ENCODE measurements at places on chromosomes 12 and 14.

GRCh38 chr12:10285919-10286318, 21.8 kb upstream of the KLRD1 start:
- no peak for DNase-seq

DNA sequence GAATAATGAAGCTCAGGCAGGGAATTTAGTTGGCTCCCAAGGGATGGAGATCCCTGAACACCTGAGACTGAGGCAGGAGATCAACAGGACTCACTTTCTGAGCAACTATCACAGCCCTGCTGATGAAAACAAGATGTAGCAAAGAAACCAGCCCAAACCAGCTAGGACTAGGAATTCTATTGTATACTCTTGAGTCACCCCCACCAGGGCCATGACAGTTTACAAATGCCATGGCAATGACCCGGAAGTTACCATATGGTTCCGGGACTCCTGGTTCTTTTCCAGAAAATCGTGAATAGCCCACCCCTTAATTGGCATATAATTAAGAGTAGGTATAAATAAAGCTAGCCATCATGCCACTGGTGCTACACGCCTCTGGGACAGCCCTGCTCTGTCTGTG, 46.0 kb upstream of the OASL start:
- DNase-seq = no peak

- DNase-seq = peak; percentile 50
Measured at GRCh38 chr12:108115123-108116121, 13.7 kb upstream of the WSCD2 start.

DNA sequence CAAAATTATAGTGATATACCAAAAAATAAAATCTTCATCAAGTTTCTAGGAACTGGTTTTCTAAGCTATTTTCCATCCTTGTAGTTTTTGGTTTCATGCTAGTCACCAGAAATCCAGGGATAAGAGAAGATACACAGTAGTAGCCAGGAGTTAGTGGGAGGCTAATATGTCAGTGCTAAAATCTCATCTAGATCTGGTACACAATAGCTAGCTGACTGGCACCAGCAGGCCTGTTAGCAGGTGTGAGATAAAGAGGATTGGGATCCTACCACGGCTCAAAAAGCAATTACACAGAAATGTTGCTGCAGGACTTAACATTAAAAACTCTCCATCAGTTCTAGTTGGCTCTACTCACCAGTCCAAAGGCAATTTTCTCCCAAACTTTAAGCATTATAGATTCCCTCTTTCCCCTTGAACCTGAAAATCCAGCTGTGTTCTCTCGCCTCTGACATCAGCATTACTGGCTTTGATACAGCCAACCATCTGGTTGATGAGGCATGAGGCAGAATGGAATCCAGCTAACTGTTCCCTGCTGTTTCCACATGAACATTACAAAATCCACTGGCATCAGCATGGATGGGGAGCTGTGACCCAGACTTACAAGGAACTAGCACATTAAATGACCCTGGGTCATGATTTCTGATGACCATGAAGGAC, 41.8 kb upstream of the CCDC196 start:
- DNase-seq = peak; percentile 37

- no peak for DNase-seq
Measured at GRCh38 chr14:57479197-57479596, 14.5 kb downstream of the CCDC198 start.

- no peak for DNase-seq
Measured at GRCh38 chr14:31122098-31122611, 85.4 kb downstream of the HECTD1 start.

DNA sequence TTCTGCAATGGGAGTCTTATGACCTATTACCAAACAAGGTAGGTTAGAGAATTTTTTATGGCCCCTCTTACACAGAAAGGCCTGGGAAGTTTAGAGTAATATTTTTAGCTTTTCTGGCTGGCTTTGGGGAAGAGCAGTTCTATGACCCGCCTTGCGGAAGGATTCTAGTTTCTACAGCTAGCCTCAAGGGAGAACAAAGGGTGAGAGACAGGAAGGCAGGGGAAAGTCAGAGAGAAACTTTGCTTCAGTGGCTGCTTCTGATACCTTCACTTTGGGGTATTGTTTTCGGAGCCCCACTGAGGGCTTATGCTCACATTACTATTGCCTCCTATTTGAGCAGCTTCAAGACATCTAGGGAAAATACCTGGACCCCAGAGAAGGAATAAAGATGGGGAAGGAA, 80.7 kb upstream of the NUDT4 start:
- DNase-seq = no peak

DNA sequence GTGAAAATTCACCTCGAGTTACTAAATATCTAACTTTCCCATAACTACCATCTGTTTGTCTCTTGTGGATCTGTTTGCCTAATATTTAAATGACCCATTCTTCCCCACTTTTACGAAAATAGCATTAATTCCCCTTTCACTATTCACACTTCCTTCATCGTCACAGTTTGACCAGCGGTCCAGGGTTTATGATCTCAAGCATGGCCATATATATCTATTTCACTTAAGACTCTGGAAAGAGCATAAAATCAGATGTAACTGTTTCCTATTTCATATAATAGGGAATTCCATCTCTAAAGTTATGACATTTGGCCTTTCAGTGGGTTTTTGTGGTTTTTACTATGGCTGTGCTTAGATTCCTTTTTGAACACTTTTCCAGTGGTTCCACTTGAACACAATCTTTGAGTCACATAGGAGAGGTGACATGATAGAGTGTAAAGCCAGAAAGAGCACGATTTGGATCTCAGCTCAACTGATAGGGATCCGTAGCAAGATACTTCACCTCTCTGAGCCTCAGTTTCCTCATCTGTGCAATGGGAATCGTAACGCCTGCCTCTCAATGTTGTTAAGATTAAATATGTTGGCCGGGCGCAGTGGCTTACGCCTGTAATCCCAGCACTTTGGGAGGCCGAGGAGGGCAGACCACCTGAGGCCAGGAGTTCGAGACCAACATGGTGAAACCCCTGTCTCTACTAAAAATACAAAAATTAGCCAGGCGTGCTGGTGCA, 754 bp upstream of the BCL2L14 start:
- DNase-seq = no peak

DNA sequence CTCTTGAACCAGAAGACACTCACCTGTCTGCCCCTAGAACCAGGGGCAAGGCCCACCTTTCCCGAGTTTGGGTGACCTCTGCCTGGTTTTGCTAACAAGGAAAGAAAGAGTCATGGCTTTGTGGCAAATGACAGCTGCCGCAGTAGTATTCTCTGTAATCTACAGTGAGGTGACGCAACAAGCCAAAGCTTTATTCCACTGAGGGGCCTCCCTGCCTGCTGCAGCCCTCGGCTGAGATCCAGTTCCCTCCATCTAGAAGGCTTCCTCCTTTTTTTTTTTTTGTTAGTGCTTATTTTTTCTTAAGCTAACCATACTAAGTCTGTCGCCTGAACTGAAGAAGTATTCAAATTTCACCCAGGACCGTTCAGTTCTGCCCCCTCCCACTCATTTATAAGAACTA, 142.3 kb upstream of the TMCC3 start:
- peak; percentile 62 for DNase-seq

DNA sequence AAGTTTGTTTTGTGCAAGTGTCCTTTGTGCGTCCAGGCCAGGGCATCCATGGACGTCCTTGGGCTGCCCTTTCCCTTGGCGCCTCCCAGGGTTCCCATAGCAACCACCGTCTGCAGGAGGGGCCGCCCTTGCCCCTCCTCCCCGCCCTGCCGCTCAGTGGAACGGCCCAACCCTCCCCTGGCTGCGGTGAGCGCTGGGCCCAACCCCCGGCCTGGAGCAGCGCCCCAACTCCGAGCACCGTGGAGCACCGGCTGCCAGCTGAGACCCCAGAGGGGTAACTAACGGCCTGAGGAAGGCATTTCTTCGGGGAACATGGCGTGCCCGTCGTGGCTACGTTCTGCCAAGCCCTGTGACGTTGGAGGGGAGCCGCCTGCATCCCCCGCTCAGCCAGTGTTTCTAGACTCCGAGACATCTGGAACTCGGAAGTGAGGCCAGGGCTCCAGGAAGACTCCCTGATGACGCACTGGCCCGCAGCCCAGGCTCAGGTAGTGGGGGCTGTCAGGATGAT, 5.3 kb upstream of the ACACB start:
- DNase-seq = peak; percentile 92

GRCh38 chr14:31752867-31753661, 191.9 kb downstream of the NUBPL start:
- no peak for DNase-seq

Measured in femur (tissue), 1 donor.